ENCODE measurements at places on chromosomes 12 and 14. TPM values are rescaled to one million over a fixed set of nuclear protein-coding genes. Genes with fewer than 3 reads are reported as not detected.

PIWIL1 gene
- total RNA-seq: not detected

SMIM41 gene
- not detected for total RNA-seq

WSCD2 gene
- 3.6 TPM for total RNA-seq

TAS2R13 gene
- 2.3 TPM for total RNA-seq

AMN gene
- 15.9 TPM for total RNA-seq

TAS2R42 gene
- total RNA-seq: not detected

LTBR gene
- total RNA-seq: 129 TPM

AMHR2 gene
- not detected for total RNA-seq

CLEC6A gene
- total RNA-seq: not detected

HOXC12 gene
- total RNA-seq: not detected

NGB gene
- not detected for total RNA-seq

MYF5 gene
- total RNA-seq: not detected

RNASE3 gene
- not detected for total RNA-seq

LPCAT3 gene
- 29.7 TPM for total RNA-seq

KDM2B gene
- total RNA-seq: 25.8 TPM

SPATA7 gene
- 4.0 TPM for total RNA-seq

KRT86 gene
- total RNA-seq: not detected

C12orf54 gene
- total RNA-seq: 0.99 TPM

PRR4 gene
- total RNA-seq: 159 TPM

EIF2S3B gene
- 0.19 TPM for total RNA-seq

All from esophagus squamous epithelium (tissue), 5 donors.